ENCODE measurements at places on chromosomes 1 and 21.

- DNase-seq: no peak
These were observed 160.4 kb downstream of the PIK3R3 start for GRCh38 chr1:45971922-45972531.

DNA sequence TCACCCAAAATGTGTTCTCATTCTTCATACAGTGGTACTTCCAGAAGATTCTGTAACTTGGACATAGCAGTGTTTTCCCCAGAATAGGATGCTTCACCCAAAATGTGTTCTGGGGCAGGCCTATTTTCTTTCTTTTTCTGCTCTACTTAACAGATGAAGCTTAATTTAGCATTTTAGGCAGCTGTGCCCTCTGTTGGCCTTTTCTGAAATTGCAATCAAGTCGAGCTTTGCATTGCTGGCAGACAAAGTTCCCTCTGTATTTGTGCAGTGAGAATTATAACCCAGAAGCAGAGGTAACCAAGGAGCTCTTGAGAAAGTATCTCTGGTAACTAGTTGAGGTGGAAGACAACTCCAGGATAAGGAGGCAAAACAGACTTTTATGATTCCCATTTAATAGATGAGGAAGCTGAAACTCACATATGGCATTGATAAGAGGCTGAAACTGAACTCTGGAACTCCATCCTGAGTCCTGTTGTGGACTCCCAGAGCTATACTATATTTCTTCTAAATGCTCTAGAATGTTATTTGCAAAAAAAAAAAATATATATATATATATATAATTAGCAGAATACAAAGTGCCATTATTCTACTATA lies 50.3 kb upstream of the L1TD1 start:
- no peak for DNase-seq

- no peak for DNase-seq
These were observed 35.0 kb upstream of the SLC2A1 start for GRCh38 chr1:42993502-42994136.

DNA sequence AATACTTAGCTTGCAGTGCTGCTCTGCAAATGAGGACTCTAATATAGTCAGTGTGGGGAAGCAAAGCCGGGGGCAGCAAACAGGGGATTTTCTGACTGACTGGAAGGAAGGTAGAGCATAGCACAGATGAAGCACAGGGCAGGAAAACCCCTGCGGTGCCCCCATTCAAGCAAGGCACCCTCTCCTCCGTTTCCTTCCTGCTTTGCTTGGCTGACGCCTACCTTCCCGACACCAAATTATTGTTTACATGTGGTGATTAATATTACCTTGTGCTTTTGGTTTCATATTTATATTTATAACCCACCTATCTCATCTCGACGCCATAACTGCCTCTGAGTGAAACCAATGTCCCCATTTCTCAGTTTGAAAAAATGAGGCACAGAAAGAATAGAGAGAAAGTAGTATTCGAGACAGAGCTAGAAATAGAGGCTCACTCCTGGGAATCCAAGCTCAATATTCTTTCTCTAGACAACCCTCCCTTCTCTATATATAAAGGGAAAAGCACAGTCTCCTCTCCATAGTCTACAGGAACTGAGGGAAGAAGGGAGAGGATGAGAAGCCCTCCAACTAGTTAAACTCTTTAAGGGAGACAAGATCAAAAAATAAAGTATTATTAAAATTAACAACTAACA lies 41.3 kb downstream of the PIK3C2B start:
- no peak for DNase-seq

- no peak for DNase-seq
These were observed 3.8 kb upstream of the ATP6V1G3 start for GRCh38 chr1:198544265-198544664.

- DNase-seq: no peak
These were observed 150.4 kb downstream of the LBR start for GRCh38 chr1:225277445-225277844.

Data from substantia nigra (tissue), 51 donors.